Kidney (tissue), 22 donors: ENCODE measurements at places on chromosomes 13 and 19. TPM values are rescaled to one million over a fixed set of nuclear protein-coding genes. Genes with fewer than 3 reads are reported as not detected.

DNA sequence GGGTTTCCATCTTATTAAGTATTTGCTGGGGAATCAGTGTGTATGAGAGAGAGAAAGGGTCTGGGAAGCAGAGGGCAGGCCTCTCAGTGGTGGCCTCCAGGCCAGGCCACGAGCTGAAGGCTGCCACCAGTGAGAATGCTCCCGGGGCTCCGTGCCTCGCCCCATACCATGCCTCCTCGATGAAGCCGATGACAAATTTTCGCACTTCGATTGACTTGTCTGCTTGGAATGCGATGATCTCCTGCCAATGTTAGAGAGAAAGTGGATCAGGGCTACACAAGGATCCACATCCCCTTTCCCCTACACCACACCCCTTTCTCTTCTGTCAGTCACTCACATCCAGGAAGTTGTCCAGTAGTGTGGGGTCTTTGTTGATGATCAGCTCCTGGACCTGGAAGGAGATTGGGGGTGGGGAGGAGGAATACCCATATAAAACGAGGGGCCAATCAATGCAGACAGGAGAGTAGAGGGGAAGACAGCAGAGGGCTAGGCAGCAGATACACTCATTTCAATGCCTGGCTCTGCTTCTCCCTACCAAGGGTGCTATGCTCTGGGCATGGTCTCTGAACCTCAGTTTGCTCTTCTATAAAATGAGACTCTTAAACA is 10.7 kb downstream of the SYMPK start:
- no peak for DNase-seq

GRCh38 chr13:26025196-26025595 is 26.6 kb downstream of the SHISA2 start:
- DNase-seq, result peak; percentile 59

- DNase-seq, result peak; percentile 67
Measured at GRCh38 chr13:99926014-99926731, 45.4 kb downstream of the ZIC5 start.

DNA sequence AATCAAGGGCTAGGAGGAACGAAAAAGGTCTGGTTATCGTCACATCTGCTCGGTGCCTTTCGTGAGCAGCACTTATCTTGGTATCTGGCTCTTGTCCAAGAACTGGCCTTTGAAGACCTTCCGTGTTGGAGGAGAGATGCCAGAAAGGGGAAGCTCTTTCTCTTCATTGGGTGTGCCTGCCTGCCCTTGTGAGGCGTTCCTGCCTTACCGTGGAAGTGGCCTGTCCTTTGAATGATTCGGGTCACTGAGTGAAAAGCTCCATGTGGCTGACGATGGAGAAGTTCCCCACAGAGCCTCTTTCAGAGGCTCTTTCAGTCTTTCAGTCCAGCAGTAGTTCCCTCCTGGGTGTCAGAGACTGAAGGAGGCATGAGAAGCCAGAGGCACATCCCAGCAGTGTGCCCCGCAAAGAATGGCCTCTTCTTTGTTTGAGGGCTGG is 121.5 kb upstream of the SLC10A2 start:
- DNase-seq, result no peak

DNA sequence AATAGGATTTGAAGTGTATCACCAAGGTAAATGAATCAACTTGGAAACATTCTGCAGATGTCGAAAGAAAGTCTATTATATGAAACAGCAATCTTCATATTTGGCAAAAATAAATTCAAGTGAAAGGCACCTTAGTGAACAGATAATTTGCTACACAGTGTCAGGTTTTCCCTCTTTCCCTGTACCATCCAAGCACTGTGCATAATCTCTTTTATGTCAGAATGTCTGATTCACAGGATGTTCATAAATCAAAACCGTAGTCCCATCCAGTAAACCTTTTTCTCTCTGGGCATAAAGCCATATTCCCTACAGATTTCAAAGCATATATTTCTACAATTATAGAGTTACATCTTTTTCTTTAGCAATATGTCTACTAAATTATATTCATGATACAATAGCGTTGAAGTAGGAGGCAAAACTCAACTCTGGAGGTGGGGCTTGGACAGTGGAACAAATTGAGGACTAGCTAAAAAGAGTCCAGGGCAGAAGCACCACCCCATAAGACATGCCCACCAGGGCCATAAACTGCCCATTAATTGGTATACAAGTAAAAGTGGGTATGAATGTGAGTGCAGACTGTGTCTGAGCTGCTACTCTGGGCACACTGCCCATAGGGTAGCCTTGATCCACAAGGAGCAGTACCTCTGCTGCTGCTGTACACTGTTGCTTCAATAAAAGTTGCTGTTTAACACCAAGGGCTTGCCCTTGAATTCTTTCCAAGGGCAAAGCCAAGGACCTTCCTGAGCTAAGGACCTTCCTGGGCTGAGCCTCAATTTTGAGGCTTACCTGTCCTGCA is 72.1 kb upstream of the MYCBP2 start:
- no peak for DNase-seq

AMER2 gene
- 0.06 TPM for total RNA-seq

RGCC gene
- 12.9 TPM for total RNA-seq

LSR gene
- 87.2 TPM for total RNA-seq
